Amniotic epithelial cell (primary cell): ENCODE measurements at places on chromosomes 1 and 21.

- no peak for DNase-seq
Observed at GRCh38 chr1:201059401-201059800, 35.9 kb upstream of the KIF21B start.

DNA sequence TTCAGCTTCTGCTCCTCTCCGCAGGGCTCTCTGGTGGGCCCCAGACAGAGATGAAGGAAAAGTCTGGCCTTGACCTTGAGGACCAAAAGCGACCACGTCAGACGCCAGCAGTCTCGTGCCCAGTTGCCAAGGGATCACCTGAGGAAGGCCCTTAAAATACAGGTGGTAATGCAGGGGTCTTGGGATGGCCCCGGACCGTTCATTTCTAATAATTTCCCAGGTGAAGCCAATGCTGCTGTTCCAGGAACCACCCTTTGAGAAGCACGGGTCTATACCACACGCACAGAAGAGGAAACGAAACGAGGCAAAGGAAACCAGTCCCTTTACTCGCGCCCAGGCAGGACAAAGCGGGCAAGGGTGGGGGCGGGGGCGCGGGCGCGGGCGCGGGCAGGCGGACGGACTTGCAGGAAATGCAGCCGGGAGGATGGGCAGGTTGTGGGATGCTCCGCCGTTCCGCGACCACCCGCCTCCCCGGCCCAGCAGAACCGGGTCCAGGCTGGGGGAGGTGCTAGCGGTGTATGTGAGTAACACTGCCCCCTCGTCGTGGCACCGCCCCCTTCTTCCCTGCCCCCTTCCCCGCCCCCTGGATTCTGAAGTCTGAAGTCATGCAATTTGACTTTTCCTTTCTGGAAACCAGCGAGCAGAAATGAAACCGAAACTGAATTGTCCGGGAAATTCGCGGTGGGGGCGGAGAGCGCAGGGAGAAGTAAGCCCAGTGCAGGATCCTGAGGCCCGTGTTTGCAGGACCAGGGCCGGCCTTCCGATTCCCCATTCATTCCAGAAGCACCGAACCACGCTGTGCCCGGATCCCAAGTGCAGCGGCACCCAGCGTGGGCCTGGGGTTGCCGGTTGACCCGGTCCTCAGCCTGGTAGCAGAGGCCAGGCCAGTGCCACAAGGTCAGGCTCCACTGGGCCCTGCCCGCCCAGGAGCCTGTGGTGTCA lies 5.8 kb upstream of the MX1 start:
- DNase-seq, result peak; percentile 86

DNA sequence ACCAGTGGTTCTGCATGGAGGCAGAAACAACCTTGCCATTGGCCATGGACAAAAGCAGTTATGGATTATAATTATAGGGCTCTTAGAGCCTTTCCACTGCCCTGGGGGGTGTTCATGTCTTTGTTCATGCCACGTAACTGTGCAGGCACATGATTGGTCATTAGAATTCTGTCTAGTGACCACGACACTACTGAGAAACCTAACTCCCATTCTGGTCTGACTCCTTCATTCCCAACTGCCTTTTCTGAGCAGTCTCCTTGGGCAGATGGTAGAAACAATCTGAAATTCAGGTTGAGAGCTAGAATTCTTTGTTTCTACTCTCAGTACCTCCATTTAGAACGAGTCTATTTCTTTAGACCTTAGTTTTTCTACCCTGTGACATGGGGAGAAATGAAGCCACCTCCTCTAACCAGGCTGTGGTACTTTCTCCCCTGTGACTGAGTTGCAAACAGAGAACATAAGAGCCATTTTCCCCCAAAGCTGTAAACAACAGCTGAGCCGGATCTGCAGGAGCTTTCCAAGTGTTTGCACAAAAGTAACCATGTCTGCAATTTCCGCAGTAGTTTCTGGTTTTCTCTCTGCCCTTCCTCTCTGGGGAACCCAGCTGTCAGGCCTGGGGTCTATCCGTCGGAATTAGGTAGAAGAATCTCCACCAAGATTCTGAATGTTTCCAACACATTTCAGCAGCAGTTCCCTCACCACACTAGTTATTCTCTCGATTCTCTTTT lies 37.7 kb upstream of the IPO9 start:
- no peak for DNase-seq

DNA sequence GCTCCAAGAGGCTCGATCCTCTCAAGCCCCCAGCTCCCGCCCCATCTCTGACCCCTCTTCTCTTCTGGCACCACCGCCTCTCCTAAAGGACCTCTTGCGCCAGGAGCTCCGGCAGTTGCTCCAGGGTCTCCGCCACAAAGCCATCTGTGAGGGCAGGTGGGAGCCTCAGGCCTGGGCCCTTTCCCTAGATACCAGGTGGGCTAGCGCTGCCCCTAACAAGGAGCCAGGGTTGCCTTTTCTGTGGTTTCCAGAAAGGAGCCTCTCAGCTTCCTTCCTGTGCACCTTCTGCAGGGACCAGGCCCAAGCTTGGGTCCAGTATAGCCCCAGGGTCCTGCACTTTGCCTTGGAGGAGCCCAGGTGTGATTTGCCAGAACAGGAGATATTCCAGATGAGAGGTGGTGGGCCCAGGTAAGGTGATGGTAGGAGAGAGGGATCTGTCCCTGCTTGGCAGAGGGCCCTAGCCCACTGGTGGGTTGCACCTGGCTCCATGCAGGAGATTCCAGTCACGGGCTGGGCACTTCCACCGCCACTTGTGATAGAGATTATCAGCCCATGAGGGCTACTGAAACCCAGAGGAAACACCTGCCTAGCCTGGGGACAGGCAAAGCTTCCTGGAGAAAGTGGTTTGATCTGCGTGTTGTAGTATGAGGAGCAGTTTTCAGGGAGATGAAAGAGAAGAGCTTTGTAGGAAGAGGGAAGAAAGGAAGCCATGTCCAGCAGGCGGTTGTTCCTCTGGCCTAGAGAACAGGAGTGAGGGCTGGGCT lies 1.0 kb downstream of the CCDC24 start:
- DNase-seq, result no peak

- DNase-seq, result peak; percentile 82
Observed at GRCh38 chr1:15046487-15047165, 106.9 kb upstream of the TMEM51 start.

DNA sequence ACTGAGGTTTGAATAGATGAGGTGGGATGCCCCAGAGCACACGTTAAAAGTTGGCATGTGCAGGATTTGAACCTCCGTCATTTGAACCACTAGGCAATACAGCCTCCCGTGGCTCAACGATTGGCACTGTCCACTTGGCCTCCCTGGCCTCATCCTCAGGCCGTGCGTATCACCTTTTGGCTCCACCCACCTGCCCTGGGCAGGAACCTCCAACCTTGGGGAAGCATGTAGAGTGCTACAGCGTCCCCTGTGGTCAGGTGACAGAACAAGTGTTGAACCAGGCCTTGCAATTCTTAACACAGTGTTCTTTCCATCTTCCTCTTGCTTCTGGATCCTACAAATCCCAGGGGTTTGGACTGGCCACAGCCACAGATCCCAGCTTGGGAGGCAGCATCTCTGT lies 112.6 kb downstream of the PAX7 start:
- no peak for DNase-seq

- DNase-seq, result no peak
Observed at GRCh38 chr21:31470896-31471694, 127.0 kb upstream of the TIAM1 start.

- DNase-seq, result peak; percentile 52
Observed at GRCh38 chr1:199129247-199129646, 490.4 kb downstream of the PTPRC start.

- no peak for DNase-seq
Observed at GRCh38 chr21:26117324-26117971, 53.1 kb downstream of the APP start.

DNA sequence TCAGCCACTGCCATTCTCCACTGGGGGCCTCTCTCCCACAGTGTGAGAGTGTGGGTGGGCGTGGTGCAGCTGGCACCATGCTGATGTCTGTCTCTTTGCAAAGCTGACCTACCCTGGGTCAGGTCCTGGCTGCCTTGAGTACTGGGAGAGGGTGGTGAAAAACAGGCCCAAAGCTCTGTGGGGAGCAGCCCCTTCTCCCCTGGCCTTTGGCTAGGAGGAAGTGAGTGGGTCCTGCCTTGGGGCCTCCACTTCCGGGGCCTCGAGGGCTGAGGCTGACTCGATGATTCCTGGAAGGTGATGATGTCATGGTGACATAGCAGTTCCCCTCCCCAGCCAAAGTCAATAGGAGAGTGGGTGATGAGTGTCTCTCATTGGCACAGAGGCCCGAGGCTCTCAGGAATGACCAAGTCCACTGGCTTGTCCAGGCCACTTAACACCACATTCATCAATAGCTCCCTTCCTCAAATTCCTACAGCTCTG lies 53.0 kb downstream of the IER5 start:
- peak; percentile 50 for DNase-seq

GRCh38 chr1:192272732-192273131 lies 44.1 kb upstream of the RGS21 start:
- DNase-seq, result no peak

GRCh38 chr1:182716740-182717720 lies 32.6 kb upstream of the RGS8 start:
- no peak for DNase-seq

GRCh38 chr21:19692231-19692630 lies 1288.6 kb upstream of the TMPRSS15 start:
- DNase-seq, result no peak

GRCh38 chr21:35044770-35045541 lies 4.1 kb downstream of the RUNX1 start:
- no peak for DNase-seq

GRCh38 chr1:29196863-29197589 lies 15.3 kb upstream of the SRSF4 start:
- peak; percentile 89 for DNase-seq

DNA sequence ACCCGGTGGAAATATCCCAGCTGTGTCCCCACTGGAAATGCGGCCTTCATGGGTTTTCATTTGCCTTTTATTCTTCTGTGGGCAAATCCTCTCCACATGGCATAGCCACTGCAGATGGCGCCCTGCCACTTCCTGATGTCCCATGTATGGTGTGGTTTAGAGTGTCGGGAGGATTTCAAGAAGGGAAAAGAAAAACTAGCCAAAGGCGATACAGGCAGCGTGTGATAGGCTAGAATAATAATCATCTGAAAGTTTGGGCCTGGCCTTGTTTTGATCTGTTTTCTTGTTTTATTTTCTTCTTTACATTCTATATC lies 123.6 kb downstream of the PEX14 start:
- DNase-seq, result no peak

- DNase-seq, result no peak
Observed at GRCh38 chr1:151482017-151482416, 22.7 kb upstream of the POGZ start.

DNA sequence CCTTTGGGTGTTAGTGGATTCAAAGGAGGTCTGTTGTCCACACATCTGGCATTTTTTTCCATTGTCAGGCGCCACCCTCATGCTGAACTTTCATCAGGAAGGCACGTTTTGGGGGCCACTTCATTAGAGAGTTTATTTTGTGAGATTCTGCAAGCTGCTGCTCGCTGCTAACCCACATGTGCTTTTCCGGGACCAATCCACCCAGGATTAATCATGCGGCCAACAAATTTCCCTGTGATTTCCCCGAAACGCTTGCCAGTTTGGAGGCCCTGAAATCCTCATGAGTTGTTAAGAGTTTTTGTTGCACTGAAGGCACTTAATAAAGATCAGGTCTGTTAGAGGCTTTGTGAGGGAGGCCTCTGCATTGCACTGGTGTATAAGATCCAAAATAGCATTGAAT lies 2.4 kb downstream of the PDPN start:
- peak; percentile 56 for DNase-seq

GRCh38 chr21:39073063-39073462 lies 110.2 kb downstream of the PSMG1 start:
- DNase-seq, result no peak

- DNase-seq, result no peak
Observed at GRCh38 chr1:166876540-166876838, 425 bp upstream of the TADA1 start.

DNA sequence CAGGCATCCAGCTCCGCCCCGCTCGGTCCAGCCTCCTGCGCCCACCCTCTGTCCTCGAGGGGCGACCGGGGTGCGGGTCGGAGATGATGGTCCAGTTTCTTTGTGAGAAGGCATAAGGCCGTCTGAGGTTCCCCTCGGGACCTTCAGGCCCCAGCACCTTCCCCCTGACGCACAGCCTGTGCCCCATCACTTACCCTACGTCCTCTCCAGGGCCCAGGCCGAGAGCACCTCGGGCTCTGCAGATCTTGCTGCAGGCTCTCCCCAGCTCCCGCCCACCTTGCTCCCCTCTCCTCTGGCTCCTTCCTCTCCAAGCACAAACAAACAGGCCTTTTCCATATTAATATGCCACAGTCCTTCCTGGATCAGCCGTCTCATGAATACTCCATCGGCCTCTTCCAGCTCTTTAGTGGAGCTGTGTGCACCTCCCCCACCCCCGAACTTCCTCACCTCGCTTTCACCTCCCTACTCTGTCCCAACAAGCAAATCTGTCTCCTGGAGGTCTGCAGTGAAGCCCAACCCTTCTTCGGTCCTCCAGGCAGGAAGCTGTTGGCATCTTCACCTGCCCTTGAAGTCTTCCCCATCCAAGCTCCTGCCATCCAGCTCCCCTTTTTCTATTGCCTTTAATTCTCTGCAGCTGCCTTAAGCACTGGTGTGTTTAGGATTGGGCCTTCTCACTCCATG lies 448 bp upstream of the COL9A2 start:
- DNase-seq, result no peak

- DNase-seq, result no peak
Observed at GRCh38 chr1:14788080-14788479, 189.6 kb downstream of the KAZN start.

- peak; percentile 32 for DNase-seq
Observed at GRCh38 chr1:235831148-235831547, 35.6 kb downstream of the LYST start.

DNA sequence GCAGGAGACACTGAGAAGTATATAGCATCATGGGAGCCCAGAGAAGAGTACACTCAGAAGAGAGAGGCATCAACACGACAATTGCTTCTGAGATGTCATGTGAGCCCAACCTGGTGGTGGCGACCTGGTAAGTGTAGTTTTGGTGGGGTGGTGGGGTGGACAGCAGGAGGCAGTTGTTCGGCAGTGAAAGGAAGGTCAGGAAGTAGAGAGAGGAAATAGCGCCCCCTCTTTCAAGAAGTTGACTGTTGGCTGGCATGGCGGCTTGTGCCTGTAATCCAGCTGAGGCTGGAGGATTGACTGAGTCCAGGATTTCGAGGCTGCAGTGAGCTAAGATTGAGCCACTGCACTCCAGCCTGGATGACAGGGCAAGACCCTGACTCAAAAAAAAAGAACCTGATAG lies 12.6 kb downstream of the RSPO1 start:
- no peak for DNase-seq

- DNase-seq, result no peak
Observed at GRCh38 chr1:99115231-99115630, 110.6 kb upstream of the PLPPR5 start.

GRCh38 chr1:103170609-103171008 lies 62.3 kb upstream of the COL11A1 start:
- DNase-seq, result peak; percentile 88

DNA sequence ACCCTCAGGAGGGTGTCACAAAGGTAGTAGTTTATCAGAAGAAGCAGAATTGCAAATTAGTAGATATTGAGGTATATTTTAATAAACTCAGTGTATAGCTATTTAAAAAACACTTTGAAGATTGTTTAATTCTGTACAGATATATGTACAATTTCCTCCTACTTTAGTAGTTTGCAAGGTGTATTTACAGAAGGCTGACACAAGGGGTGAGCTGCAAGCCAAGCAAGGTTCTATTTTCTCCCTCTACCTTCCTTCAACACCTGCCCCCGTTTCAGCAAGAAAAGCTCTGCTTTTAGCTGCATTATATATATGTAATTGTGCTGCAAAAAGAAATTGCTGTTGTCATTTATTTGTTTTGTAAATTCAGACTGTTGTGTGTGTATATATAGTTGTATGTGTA lies 674.2 kb upstream of the PKN2 start:
- DNase-seq, result no peak
